Stimulated activated CD4-positive, alpha-beta T cell treated with anti-CD3 and anti-CD28 coated beads, TNF-alpha, amount 100 ng/mL, for 24 hours (primary cell): ENCODE measurements at places on chromosomes 5 and 9.

DNA sequence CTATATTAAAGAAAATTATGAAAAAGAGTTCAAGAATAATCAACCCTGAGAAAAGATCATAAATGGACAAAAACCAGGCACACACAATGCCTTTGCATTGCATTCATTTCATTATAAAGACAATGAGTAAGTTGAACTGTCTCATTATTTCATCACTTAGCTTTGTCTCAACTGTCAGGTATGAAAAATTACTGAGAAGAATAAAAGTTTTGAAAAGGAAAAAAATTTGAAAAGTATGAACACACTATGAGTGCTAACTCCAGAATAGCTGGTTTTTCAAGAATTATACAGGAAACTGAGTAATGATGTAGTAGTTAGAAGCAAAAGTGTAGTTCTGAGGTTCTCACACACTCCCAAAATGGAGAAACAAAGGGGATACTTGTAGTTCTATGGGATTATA lies 16.3 kb upstream of the ANXA1 start:
- DNase-seq, result no peak

GRCh38 chr5:80864706-80865435 lies 95.3 kb upstream of the RASGRF2 start:
- no peak for DNase-seq

DNA sequence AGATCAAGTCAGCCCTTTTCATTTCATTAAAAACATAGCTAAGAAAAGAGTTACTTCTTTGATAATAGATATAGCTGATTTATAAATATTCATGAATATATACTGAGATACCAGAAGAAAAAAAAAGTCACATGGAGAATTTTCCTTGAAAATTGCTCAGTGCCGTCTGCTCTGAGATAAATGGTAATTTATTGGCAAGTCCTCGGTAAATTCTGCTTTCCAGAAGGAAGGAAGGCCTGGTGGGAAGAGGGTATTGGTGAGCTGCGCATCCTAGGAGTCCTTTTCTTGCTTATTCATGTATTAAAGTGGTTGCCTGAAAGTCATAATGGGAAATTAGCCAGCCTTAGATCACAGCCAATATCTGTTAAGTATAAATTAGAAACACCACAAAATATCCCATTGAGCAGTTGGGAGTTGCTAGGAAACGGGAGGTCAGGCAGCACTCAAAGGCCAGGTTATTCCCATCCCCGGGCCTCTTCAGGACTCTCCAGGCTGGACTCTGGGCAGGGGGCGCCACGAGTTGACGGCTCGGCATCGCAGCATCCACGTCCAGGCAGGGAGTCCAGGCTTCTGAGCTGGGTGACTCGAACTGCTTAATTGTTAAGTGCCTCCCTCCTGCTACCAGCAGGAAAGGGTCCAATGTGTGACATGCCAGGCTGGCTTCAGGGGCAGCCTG lies 116.7 kb upstream of the RETREG1 start:
- DNase-seq, result no peak

DNA sequence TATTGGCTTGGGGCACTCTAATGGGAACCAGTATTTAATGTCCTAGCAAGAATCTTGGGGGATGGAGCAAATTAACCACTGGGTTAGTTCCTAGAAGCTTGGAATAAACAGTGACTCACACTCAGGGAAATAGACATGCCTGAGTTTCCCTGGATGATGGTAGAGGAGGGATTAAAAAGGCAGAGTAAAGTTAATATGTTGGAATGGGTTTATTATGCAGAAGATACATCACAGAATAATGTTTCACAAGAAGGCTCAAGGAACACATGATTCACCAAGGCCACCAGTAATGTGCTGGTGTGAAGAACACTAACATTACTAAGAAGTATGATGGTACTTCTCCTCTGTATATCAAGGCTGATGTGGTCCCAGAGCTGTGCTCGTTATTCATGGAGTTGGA lies 752.9 kb upstream of the SEMA6A start:
- DNase-seq, result no peak

DNA sequence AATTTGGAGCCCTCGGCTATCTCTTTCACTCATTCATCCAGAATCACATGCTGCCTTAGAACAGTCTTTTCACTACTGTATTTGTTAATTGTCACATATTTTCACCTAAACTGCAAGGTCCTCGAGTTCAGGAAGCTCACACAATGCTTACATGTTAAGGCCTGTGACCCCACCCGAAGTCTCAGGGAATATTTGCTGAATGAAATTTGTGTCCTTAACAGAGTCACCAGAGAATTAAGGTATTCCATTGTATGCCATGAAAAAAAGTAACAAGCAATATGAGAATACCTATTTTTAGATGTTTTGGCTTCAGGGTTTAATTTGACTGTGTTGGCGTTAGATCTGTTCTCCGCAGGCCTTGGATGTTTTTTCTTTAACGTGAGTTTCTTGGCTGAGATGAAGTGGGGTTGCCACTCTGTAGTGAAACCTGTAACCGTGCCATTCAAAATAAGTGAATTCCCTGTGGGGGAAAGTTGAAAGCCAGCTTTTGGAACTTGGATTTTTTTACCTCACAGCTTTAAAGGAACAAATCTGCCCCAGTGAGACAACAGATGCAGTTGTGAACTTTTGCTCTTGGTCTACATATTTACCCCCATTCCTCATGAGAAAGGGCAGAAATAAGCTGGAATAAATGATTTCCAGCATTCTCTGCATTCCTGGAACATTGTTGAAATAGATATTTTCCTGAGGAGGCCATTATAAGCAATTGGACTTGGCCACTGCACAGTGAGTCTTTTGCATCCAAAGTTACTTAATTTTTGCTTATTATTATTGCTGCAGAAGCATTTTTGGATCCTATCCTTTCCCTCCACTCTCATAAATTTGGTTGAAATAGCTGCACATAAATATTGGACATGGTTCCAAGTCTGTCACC lies 35.9 kb upstream of the FBP1 start:
- DNase-seq, result no peak

DNA sequence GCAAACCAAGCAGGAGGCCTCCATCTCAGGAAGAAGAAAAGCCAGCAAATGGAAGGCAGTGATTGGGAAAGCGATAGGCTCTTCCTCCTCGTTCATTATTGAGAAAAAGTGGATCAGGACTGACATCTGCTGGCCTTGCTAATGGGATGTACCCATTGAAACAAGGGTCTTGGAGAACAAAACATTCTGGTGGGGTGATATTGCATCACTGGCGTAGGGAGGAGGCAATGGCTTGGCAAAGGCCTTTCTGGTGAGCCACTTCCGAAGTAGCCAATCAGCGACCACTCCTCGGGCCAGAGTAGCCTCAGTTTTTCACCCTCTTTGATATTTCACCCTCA lies 86.7 kb upstream of the NFIB start:
- DNase-seq, result no peak

DNA sequence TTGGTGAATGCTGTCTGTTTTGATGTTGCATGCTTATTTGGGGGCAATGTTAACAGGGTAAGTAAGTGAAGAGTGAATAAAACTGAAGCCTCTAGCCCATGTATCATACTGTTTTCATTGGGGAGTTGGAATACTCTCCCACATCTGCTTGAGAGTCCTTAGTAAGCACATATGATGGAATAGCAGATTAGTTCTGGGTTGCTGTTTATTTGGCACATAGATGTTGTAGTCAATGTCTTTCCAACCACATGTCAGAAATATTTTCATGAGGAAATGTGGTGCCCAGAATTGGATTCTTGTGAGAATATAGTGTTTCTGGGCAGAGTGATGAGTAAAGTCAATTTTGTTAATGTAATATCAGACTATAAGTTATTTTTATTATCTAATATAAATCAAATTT lies 611.7 kb upstream of the FTMT start:
- DNase-seq, result no peak

- DNase-seq, result no peak
Measured at GRCh38 chr9:117744856-117745389, 40.7 kb downstream of the TLR4 start.

DNA sequence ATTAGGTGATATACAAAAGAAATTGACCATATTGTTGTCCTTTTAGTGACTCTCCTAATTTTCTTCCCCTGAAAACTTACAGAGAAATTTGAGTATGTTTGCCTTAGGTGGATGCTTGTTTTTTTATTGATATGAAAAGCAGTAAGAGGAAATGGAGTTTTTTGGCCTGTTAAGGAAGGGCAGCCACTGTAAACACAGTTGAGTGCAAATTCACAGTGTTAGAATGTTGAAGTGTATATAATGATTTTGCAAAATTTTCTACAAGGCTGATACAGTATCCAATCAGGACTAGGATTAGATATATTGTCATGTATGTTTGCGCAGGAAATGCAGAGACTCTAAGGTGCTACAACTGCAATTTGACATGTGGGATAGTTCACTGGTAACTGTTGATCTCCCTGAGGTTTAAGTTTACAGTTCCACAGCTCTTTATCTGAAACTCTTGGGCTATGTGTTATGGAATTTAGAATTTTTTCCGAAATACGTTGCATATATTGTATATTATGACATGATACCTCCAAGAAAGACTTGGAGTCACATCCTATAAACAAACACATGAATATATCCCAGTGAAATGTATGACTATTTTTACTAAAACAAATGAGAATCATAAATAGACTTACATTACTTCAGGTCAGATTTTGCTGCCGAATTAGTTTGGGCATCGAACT lies 62.5 kb downstream of the FXN start:
- no peak for DNase-seq

- DNase-seq, result no peak
Measured at GRCh38 chr9:13962006-13962405, 351.9 kb downstream of the NFIB start.

GRCh38 chr5:39176759-39177630 lies 42.4 kb downstream of the FYB1 start:
- no peak for DNase-seq

DNA sequence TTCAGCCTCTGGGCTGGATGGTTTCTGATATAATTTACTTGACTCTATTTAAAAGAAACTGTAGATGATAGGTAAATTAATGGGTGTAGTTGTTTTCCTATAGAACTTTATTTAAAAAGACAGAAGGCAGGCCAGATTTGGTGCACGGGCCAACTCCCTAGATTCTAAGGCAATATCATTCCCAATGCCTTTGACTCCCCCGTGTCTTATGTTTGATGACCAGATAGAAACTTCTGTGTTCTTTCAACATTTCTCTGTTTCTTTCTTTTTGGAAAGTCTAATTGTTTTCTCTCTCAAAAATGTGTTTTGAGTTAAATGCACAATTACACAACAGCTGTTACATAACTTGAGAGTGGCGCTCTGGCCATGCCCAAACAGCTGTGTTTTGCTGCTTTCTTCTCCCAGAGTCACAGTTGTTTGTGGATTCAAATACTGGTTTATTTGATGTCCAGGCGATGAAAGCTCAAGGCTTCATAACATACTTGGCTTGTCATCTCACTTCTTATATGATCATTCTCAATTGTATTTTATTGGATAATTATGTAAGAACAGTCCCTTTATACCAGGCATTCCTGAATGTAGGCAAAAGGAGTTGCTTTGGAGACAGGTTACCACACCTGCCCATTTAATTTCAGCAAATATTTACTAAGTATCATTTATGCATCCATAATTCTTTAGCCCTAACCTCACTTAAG lies 1.7 kb upstream of the ALDH1A1 start:
- DNase-seq, result no peak

DNA sequence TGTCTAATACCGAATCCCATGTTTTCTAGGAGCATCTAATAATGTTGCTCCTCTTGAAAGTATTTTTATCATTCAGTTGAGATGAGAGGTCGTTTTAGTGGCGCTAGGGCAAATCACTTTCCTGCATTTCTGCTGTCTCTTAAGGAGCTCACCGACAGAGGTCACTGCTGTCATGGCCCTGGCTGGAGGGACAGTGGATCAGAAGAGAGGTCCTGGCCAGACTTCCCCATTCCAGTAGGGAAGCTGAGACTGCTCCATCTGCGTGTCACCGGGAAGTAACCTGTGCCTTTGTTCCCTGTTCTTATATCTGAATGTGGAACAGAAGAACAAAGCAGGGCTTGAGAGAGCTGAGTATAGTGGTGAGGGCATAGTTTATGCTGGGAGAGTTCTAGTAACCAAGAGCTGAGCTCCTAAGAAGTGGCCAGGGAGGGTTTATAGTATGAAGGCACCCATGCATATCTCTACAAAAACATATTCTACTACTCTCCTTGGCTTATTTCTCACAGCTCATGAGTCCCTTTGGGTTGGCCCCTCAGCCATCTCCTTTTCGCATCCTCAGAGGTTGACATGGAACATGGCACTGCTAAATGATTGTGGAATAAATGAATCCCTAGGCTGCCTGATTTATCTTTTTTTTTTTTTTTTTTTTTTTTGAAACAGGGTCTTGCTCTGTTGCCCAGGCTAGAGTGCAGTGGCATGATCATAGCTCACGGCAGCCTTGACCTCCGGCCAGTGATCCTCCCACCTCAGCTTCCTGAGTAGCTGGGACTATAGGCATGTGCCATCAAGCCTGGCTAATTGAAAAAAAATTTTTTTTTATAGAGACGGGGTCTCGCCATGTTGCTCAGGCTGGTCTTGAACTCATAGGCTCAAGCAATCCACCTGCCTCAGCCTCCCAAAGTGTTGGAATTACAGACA lies 27.2 kb downstream of the ATP6V0E1 start:
- no peak for DNase-seq

DNA sequence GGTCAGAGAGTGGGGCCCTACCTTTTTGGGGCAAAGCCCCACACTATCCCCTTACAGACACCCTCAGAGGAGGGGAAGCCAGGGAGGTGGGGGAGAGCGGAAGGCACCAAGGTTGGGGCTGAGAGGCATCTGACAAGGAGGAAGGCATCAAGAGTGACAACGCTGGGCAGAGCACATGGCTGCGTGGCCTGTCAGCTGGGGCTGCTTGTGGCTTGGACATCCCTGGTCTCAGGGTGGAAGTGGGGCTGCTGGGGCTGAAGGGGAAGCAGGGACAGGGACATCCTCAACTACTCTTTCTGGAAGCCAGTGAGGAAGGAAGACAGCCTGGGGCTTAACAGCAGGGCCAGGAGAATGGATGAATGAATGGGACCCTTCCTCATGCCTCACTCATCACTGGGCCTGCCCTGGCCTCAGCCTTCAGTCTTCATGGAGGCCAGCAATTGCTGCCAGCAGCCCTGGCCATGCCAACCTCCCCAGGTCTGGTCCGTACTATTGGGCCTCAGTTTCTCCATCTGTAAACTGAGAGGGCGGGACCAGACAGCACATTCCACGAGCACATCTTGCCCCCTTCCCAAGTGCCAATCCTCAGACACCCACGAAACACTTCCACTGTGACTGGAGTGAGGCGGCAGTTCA lies 993 bp upstream of the RALGDS start:
- DNase-seq, result no peak

DNA sequence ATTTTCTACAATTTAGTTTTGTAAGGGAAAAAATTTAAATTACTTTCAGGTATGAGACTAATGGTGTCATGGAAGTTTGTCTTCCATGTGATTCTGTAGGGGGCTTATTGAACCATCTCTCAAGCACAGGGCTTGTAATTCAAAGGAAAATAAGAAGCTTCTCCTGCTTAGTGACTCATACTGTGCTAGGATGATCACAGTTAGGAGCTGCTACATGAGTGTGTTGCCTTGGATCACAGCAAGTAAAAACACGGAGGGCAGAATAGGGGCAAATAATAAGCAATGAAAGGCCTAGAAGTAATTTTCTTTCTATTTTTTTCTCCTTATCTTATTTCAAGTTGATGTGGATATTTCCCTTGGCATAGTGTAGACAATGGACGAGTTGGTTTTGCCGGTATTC lies 28.9 kb downstream of the TMEM167A start:
- DNase-seq, result no peak

- DNase-seq, result no peak
Measured at GRCh38 chr5:138978080-138978479, 102.9 kb upstream of the LRRTM2 start.
